Thoracic aorta (tissue), 2 donors: ENCODE measurements at places on chromosomes 3 and 15.

DNA sequence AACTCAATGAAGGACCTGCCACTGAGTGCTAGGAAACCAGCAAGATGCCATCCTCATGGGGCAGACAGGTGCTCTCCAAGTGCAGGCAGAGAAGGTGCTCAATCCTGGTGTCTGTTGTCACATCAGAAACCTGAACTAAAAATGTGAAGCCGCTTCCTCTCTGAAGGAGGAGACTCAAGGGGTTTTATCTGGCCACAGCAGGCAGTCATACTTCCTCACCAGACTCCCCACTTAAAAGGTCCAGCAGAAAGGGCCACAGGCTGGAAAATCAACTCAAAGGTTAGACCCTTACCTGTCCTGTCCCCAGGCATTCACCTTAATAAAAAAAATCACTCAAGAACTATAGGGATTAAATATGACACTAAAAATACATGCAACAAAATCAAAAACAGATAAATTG, 4.8 kb downstream of the CCDC12 start:
- DNase-seq, result no peak

- DNase-seq, result no peak
Observed at GRCh38 chr3:183541235-183541655, 14.3 kb downstream of the KLHL6 start.

- no peak for DNase-seq
Observed at GRCh38 chr3:5769825-5770224, 582.3 kb downstream of the EDEM1 start.

GRCh38 chr3:122942937-122943827, 84.4 kb downstream of the SEMA5B start:
- DNase-seq, result peak; percentile 41

DNA sequence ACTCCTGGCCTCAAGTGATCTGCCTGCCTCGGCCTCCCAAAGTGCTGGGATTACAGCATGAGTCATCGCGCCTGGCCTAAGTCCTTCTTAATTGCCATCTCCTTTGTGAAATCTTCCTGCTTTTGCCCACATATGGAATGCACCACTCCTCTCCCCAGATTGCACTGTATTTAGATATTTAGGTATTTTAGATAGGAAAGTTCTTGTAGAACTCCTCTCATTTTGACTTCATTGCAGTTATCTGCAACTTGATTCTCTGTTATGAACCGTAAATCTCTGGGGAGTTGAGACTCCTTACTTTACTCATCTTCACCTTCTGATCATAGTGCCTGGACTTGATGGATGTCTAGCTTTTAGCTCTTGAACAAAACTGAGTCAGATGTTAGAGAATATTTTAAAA, 150.7 kb downstream of the AKAP13 start:
- DNase-seq, result no peak

DNA sequence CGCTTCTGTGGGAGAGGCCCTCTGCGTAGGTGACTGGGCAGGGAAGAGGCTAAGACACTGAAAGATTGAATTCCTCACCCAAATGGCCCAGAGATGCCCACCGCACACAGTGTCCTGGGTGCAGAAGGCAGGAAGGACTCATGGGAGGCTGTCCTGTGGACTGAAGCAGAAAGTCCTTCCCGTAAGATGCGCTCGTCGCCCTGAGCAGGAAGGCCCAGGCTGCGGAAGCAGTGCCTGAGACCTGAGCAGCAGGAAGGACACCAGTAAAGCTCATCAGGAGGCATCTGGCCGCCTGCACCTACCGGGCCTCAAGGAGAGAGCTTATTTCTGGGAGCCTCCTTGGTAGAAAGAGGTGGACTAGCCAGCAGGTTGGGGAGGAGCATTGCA, 3.3 kb downstream of the PAK6 start:
- no peak for DNase-seq

- DNase-seq, result no peak
Observed at GRCh38 chr3:52682016-52682415, 3.7 kb downstream of the PBRM1 start.

DNA sequence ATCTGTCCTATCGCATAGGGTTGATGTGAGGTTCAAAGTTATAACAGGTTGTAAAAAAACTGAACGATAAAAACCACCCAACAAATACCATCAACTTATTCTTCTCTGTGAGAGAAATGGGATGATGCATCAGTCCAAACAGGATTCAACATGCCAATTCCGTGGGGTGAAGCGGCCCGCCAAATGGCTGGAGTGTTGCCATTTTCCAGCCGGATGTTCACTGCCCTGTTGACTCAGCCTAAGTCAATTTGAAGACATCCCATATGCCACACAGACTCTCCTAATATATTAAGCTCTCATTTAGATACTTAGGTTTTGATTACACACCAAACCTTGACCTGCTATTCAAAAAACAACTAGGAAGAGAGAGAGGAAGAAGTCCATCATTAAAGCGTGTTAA, 311.1 kb downstream of the VPS13C start:
- no peak for DNase-seq

DNA sequence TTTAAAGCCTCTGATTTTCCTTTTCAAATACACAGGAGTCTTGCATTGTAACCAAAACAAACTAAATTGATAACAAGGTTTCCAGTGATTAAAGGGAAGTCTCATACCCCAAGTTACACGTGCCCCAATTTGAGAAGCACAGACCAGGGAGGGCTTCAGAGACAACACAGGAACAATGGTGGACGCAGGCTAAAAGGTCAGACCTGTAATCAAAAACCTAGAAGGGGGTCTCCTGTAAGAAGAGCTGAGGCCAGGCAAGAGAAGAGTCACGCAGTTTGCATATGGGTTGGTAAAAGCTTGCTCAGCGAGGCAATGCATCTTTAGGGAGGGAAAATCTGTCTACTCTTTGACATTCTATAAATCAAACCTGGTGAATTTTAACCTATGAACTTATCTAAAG, 58.6 kb upstream of the MCF2L2 start:
- DNase-seq, result no peak

DNA sequence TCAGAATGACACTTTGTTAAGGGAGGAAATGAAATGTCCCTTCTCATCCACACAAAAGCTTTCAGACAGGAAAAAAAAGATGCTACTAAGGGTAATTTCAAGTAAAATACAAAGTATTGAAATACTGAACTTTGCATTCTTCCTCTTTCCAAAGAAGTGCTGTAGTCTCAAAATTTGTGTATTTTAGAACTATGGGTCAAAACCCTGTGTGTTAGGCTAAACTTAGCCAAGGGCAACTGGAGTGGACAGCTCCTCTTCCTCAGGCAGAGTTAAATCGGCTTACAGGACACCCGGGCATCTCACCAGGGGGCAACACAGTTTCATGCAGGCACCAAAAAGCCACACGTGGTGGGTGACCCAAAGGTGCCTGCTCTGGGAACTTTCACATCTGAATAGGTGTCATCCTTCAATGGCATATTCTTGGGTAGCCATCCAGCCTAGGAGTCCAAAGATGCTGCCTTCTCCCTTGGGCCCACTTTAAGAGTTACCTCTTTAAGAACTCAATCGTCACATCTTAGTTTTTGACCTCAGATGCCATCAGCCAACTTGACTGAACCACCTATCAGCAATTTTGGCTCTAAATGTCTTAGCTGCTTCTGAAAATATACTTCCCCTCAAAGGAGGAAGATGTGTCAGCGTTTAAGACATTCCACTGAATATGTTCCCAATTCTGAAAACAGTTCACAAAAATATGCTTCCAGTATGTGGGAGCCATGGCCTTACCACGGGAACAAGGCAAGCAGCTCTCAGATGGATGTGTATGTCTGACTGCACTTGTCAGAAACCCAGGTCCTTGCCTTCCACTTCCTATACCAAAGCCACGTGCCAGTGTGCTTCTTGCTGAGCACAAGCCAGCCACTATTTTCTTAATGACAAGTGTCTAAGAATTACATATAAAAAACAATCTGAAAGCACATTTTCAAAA, 32.2 kb upstream of the MUC13 start:
- no peak for DNase-seq

DNA sequence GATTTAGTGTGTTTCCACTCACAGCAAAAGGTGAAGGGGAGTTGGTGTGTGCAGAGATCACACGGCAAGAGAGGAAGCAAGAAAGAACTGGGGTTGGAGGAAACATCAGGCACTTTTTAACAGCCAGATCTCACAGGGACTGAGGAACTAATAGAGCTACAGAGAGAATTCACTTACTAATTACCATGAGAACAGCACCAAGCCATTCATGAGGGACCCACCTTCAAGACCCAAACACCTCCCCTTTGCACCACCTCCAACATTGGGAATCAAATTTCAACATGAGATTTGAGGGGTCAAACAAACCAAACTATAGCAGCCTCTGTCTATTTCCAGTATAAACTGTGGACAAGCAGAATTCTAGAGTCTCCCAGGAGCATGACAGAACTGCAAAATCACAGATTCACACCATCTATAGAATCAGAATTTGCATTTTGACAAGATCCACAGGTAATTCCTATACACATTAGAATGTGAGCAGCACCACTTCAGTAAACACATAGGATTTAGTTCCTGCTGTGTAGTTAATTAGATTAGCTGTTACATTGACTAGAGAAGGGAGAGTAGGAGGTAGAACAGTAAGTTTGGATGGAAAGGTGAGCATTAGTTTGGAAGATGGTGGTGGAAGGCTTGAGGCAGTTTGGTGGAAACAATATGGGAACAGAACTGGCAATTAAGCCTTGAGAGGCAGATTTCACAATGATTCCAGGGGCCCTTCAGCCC, 311.7 kb downstream of the NSUN3 start:
- no peak for DNase-seq

GRCh38 chr3:112640276-112640929, 540 bp downstream of the CCDC80 start:
- no peak for DNase-seq

DNA sequence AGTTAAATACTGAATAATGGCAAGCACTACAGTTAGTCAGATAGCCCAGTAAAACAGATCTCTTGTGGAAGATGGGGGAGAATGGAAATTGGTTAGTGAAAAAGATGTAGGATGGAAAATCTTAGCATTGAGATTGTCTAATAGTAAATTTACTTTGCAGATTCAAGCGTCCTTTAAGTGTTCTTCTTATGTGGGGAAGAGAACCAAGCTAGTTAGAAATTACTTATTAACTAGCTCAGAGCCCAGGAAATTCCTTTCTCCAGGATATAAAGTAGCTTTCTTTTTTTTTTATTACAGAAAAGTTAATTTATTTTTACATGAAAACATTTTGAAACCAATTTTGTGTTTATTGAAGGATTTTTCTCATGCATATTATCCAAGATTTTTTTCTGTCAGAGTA, 36.7 kb downstream of the TIPARP start:
- DNase-seq, result no peak

GRCh38 chr3:87109465-87109864, 117.6 kb upstream of the CHMP2B start:
- no peak for DNase-seq

DNA sequence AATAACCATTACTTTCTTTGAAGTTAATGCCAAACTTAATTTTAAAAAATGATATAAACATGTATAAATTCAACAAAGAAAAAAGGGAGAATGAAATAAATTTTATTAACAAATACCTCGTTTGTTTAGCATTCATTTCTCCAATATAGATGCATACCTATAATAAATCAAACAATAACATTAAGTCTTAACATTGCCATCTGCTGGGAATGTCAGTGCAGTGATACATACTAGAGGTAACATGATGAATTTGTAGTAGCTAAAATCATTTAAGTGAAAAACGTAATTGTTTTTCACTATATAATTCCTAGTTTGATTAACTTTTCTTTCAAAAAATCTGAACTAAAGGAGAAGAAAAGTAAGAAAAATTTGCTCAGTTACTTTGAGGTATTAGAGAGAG, 340.2 kb upstream of the CBLB start:
- no peak for DNase-seq

GRCh38 chr3:8420612-8421011, 81.0 kb upstream of the LMCD1 start:
- DNase-seq, result no peak

DNA sequence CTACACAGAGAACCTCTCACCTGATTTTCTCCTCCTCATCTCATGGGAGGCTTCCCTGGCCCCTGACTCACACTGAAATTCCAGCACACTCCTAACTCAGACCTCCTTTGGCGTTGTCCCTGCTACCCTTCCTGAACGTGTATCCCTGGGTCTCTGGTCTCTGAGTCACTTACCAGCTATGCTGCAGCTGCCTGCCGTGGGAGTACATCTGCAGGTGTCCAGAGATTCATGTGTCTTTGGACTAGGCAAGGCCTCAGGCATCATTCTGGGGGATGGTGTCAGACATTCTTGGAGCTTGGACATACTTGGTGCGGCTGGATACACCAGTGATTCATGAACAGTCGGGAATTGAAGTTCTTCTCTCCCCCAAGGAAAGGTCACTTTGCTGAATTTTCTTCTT, 148.8 kb upstream of the TRIM42 start:
- DNase-seq, result no peak

DNA sequence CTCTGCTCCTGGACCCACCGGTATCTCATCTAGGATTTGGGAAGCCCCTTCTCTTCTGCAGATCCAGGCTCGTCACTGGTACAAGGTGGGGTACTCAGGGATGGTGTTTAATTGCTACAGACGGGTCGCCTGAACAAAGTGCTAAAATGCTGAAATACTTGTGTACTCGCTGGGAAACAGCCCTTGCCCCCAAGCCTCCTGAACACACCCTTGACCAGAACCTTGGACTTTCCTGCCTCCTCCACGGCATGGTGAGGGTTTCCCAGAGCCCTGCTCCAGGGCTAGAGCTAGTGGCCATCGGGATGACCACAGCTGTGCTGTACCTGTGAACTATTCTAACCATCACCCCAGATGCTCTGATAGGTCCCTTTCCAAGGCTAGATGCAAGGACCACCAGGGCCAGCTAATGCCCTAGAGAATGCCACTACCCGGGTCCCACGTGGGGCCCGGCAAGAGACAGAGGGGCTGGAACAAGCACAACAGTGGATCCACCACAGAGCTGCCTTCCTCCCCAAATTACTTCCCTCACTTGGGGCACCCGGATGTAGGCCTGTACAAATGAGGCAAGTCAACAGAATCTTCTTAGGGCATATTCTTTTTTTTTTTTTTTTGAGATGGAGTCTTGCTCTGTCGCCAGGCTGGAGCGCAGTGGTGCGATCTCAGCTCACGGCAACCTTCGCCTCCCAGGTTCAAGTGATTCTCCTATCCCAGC, 267.3 kb downstream of the FOXP1 start:
- DNase-seq, result no peak

GRCh38 chr3:51371943-51372557, 13.0 kb upstream of the MANF start:
- no peak for DNase-seq
